ENCODE measurements at places on chromosomes 5 and 9.
A peak's percentile ranks its signal among the peaks of the same experiment; 100 is the strongest.

DNA sequence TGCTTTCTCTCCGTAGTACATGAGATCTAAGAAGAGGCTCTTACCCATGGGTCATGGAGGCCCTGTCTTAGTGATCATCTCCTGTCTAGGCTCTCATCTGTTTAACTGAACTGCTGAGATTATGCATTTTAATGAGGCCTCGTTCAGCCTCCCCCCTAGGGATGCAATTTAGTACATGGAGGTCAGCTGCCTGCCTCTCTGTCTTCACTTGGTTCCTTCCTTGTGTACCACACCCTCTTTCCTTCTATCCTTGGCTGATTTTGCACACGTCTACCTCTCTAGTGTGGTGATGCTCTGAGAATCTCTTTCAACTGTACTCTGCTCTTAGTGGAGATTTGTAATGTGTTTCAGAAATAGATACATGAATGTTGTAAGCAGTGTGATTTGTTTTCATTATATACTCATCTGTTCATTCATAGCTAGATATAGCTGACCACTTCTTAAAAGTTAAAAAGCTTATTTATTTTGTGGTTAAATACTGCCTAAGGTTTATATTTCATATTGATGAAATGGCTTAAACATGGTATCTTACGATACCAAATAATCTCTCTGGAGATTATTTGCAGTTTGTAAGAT, 3.5 kb upstream of the ACTBL2 start:
- DNase-seq, result no peak

- DNase-seq, result no peak
These were observed 40.7 kb upstream of the RNU6ATAC start for GRCh38 chr9:134204991-134205578.

GRCh38 chr9:94983552-94983951, 257.1 kb downstream of the AOPEP start:
- DNase-seq, result no peak

DNA sequence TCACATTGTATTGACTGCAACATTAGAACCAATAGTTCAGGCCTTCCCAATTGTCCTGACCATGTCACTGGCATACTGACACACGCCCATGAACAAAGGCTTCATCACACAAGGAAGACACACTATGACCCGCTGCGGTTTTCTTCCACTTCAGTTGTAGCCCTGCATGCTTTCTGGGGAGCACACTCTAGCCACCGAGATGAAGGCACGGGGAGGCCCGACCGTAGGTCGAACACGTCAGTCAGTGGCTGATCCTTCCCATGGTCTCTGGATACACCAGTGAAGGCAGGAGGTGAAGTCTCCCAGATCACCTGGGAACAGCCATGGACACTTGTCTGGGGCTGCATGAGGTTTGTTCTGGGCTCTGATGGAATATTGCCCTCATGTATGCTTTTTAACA, 224.7 kb downstream of the FSTL4 start:
- no peak for DNase-seq

GRCh38 chr9:13137426-13137825, 142.1 kb downstream of the MPDZ start:
- no peak for DNase-seq

- DNase-seq, result no peak
These were observed 20.9 kb downstream of the SH3GLB2 start for GRCh38 chr9:129007035-129007765.

DNA sequence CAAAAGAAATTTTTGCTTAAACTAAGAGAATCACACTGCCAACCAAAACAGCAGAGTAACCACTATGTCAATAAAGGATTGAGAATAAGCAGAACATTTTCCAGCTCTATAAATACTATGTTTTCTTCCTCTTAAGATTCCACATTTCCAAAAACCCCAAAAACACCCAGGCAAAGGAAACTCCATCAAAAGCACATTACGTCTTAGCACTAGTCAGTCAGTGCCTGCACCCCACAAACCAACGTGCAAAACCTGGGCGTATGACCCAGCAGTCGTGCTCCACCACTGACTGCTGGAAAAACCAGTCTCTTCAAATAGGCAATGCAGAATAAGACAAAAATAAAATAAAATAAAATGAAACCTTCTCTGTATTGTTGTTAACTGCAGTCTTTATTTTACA, 85.3 kb downstream of the GNAQ start:
- DNase-seq, result no peak

DNA sequence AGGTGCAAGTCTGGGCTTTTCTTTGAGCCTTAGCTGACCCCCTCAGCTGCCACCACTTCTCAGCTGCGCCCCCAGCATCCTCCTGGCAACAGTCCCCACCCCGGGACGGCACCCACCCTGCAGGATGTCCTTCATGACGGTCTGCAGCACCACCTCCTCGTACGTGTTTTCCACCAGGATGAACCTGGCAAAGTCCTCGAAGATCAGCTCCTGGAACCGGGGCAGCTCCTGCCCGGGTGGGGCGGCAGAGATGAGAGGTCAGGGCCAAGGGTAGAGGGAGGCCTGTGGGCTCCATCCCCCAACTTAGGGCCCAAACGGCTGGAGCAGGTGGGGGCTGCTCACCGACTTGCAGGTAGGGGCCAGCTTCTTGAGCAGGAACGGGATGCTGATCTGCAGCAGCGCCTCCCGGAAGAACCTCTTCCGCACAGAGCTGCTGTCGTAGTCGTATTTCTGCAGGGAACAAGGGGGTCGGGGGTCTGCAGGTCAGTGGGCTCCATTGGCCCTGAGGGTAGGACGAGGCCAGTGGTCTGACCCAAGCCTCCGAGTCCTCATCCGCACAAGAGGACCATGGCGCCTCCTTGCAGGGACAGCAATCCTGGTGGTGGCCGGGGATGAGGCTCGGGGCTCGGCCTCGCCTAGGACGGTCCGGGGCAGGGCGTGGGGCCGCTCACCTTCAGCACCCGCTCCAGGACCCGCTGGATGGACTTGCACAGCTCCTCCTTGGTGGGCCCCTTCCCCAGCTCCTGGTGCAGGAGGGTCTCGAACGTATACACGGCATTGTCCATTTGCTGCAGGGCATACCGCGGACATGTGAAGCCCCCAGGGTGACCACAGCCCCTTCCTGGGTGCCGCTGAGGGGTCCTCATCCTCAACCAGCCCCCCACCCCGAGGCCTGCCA, 56.7 kb downstream of the LRSAM1 start:
- DNase-seq, result no peak

- DNase-seq, result no peak
These were observed 53.4 kb downstream of the GALNT12 start for GRCh38 chr9:98860871-98861293.

DNA sequence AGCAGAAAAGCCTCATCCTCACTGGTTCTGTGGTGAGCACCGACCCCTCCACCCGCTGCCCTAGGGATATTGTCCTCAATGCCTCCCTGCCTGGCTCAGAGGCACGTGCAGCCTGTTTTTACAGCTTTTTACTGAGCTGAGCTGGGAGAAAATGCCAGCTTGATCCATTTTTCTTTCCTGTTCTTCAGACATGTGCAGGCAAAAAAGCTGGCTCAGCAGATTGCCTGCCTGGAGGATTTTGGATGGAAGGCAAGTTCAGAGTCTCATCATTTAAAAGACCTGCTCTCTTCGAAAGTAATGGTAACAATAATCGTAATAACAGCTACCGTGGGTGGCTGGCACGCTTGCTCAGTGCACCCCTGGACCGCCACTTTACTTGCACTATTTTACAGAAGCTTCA, 135.0 kb upstream of the SMIM23 start:
- DNase-seq, result no peak

DNA sequence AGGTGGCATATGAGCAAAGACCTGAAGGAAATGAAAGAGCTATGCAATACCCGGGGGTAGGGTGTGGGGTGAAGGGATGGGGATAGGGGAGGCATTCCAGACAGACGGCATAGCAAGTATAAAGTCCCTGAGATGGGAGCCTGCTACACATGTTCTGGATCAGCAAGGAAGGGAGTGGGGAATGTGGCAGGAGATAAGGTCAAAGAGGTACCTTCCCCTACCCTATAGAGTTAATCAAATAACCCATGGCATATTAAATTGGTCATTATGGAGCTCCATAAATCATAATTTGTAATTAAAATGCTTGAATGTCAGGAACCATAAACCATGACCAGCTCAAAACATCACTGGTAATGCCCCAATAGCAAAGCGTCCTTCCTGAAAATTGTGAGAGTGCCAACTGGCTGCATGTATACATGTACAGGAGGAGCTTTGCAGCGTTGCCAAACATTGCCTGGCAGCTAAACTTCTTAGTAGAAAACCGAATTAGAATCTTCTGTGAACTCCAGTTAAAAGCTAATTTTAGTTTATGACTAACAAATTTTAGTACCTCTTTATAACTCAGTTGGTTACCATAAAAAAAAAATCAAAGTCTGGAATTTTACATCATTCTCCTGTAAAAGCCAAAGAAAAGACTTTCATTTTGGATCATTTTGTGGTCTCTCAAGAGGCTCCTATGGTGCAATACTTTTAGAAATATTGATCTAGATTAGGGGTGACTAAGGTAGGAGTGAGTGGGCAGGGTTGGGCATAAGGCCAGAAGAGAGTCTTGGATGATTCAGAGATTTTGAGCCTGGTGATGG, 4.7 kb downstream of the DNAI1 start:
- DNase-seq, result peak; percentile 32

- DNase-seq, result no peak
These were observed 313 bp downstream of the BRIX1 start for GRCh38 chr5:34915856-34916192.

GRCh38 chr5:163529698-163530097, 24.3 kb downstream of the MAT2B start:
- no peak for DNase-seq

DNA sequence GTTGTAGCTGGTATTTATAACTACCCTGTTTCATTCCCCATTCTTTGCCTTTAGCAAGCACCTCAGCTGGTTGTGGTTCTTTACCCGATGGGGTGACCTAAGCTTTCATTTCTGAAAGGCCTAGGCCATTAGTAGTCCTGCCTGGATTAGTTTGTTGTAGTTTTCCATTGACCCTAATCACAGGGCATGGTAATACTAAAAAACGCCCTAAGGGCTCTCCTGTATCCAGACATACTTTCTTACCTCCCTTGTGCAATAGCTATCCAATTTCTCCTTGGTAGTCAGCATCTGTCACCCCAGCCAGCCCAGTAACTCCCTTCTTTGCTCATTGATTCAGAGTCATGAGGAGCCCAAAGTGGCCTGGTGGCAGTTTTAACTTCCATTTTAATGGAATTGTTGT, 24.0 kb downstream of the TMOD1 start:
- DNase-seq, result no peak

- no peak for DNase-seq
These were observed 50.2 kb upstream of the SNAPC3 start for GRCh38 chr9:15372455-15372854.

- no peak for DNase-seq
These were observed 95.7 kb upstream of the EGFLAM start for GRCh38 chr5:38162625-38163024.

- no peak for DNase-seq
These were observed 37.4 kb downstream of the PIK3R1 start for GRCh38 chr5:68252673-68253623.

- no peak for DNase-seq
These were observed 131.8 kb upstream of the FBN2 start for GRCh38 chr5:128669803-128670202.

- DNase-seq, result no peak
These were observed 60.7 kb upstream of the SYNPO start for GRCh38 chr5:150579462-150580400.

GRCh38 chr5:177385720-177386119, 1.5 kb downstream of the SLC34A1 start:
- DNase-seq, result no peak

DNA sequence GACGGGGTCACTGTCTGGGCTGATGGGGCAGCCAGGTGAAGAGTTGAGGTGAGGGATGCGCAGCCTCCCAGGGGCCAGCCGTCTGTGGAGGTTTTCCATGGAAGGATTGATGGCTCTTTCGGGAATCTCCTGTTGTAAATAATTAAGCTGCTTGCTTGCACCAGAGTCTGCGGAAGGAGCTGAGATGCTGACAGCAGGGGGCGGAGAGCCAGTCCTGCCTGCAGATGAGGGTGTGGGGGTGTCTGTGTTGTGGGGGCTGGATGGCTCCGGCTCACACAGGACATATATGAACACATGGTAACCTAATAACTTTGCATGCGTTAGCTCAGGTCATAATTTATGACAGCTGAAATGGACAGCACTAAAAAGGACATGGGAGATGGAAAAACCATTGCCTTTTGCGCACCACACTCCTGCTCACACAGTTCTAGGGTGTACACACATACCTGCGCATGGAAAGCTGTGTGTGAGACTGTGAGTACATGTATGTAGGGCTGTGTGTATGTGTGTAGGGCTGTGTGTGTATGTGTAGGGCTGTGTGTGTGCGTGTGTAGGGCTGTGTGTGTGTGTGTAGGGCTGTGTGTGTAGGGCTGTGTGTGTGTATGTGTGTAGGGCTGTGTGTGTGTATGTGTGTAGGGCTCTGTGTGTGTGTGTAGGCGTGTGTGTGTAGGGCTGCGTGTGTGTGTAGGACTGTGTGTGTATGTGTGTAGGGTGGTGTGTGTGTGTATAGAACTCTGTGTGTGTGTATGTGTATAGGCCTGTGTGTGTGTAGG, 36.8 kb upstream of the SEMA4D start:
- no peak for DNase-seq

GRCh38 chr5:40033411-40033810, 608.6 kb upstream of the DAB2 start:
- no peak for DNase-seq

- no peak for DNase-seq
These were observed 282.2 kb downstream of the CWC27 start for GRCh38 chr5:65050826-65051498.

- no peak for DNase-seq
These were observed 35.8 kb upstream of the MAMDC2 start for GRCh38 chr9:70007831-70008230.

DNA sequence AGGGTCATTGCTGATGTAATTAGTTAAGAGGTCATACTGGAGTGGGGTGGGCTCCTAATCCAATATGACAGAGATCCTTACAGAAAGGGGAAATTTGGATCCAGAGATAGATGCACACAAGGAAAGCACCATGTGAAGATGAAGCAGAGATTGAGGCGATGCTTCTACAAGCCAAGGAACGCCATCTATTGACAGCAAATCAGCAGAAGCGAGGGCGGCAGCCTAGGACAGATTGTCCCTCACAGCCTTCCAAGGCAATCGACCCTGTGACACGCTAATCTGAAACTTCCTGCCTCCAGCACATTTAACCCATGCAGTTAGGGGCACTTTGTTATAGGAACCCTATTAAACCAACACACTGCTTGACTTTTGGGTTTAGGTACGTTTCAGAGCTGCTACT, 285.1 kb upstream of the DAP start:
- no peak for DNase-seq

- no peak for DNase-seq
These were observed 41.5 kb upstream of the LARP1 start for GRCh38 chr5:154713615-154714125.

DNA sequence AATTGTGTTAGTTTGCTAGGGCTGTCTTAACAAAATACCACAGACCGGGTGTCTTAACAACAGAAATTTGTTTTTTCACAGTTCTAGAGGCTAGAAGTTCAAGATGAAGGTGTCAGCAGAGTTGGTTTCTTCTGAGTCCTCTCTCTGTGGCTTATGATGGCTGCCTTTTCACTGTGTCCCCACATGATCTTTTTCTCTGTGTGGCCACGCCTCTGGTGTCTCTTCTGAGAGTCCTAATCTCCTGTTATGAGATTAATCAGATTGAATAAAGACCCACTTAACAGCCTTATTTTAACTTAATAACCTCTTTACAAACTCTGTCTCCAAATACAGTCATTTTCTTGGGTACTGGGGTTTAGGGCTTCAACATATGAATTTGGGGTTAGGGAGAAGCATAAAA, 561.1 kb downstream of the NR2F1-AS1 start:
- no peak for DNase-seq

GRCh38 chr9:96121136-96121535, 180.8 kb downstream of the HSD17B3 start:
- no peak for DNase-seq

- no peak for DNase-seq
These were observed 7.4 kb downstream of the CPLX2 start for GRCh38 chr5:175878544-175879438.
